ENCODE measurements at places on chromosomes 7 and 10.

- no peak for ATAC-seq
These were observed 49.3 kb downstream of the FBXW4 start for GRCh38 chr10:101645659-101646058.

GRCh38 chr10:61389887-61390286 lies 63.3 kb downstream of the TMEM26 start:
- no peak for ATAC-seq

DNA sequence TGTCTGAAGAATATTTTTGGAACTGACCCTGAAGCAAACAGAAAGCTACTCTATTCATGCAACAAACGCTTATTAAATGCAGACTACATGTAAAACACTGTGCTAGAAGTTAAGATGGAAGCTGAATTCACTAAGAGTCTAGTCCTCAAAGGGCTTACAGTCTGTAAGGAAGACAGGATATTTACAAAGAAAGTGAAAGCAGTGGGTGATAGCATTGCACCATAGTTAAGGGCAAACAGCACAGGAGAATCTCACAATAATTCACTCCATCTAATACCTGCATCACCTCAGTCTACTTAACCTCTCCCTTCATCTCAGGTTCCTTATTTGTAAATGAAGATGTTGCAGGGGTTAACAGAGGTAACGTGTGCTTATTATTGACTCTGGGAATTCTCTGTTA lies 360.0 kb upstream of the AOAH start:
- peak; percentile 26 for ATAC-seq

DNA sequence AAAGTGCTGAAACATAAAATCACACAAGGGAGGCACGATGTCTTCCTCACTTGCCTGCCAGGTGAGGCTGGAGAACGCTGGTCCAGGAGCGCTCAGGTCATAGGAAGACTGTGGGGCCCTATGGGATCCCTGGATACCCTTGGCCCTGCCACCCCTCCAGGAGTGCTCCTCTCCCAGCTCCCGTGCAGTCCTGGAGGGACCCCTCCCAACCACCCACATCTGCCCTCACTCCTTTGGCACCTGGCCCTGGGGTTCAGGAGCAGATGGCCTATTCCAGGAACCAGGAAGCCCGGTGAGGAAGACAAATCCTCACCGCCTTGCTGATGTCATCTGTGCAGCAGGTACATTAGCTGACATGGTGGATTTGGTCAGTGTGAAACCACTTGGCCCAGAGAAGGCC lies 3.7 kb upstream of the CXCL12 start:
- no peak for ATAC-seq

DNA sequence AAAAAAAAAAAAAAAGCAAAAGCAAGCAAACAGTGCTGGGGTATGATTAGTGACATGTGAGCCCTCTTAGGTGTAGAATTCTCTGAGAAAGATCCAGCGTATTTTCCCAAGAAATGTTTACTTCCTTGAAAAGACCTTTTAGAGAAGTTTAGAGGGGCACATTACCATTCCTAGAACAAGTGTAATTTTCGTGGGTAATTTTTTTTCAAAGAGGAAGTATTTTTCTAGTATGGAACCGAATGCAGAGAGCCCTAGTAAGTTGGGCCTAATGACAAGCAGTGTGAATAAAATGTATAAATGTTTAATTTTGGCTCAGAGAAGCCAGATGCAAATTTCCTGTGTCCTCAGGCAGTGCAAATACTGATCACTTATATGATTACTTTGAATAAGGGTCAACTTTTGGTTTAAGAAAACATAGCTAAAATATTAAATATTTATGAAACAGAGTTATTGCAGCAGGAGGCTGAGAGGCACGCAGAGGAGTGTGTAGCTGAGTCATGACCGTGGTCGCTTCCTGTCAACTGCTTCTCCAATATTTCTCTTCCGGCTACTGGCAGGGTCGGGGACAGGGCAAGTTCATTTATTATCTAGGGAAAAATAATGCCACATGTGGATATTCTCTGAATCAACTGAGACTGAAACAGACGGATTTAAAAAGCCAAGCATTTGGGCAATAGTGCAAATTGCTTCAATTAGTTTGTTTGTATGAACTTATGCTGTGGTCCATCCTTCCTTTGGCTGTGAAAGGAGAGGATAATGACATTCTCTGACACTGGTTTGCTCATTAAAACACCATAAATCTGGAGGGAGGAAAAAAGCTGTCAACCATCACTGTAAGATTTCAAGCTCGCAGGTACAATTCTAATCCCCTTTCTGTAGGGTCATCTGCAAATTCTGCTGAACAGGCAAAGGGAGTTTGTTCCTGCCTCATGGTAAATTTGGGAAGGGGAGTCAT lies 495.2 kb downstream of the GLRX3 start:
- ATAC-seq = no peak

DNA sequence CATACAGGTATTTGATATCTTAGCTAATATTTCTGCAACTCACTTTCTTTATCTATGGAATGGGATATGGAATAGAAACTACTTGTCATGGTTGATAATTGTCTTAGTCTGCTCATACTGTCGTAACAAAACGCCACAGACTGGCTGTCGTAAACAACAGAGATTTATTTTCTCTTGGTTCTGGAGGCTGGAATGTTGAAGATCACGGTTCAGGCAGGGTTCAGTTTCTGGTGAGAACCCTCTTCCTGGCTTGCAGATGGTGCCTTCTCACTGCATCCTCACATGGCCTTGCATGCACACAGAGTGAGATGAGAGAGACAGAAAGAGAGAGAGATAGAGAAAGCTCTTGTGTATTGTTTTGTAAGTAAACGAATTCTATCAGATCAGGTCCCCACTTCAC lies 332.7 kb upstream of the MAGI2 start:
- ATAC-seq = no peak

DNA sequence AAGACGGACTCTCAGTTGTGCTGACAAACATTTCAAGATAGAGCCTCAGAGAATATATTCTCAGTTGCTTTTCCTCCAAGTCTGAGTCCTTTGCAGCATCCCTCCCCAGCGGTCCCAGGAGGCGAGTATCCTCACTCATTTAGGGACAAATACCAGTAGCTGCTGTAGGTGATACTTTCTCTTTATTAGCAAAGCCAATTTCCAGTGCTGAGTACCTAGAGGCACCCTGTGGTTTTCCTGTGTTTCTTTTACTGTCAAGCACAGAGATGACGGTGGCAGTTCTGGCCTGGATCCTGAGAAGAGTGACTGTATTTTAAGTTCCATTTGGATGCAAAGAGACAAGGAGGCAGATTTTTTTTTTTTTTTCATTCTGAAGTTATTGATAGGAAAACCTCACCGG lies 1058.4 kb downstream of the SORCS3 start:
- no peak for ATAC-seq

- no peak for ATAC-seq
These were observed 160.7 kb downstream of the LRRTM3 start for GRCh38 chr10:67086327-67087134.

GRCh38 chr7:975702-976473 lies 539 bp upstream of the COX19 start:
- ATAC-seq = peak; percentile 1

GRCh38 chr10:22714479-22715289 lies at the start of gene PIP4K2A:
PIP4K2A (minus strand) TSS chr10:22714578; CDS start chr10:22714326, 252 bp downstream.
- ATAC-seq = peak; percentile 93

GRCh38 chr7:149713061-149713730 lies 60.2 kb downstream of the ZNF467 start:
- no peak for ATAC-seq

GRCh38 chr10:43905512-43906236 lies 257.0 kb upstream of the ZNF32 start:
- ATAC-seq = peak; percentile 47

DNA sequence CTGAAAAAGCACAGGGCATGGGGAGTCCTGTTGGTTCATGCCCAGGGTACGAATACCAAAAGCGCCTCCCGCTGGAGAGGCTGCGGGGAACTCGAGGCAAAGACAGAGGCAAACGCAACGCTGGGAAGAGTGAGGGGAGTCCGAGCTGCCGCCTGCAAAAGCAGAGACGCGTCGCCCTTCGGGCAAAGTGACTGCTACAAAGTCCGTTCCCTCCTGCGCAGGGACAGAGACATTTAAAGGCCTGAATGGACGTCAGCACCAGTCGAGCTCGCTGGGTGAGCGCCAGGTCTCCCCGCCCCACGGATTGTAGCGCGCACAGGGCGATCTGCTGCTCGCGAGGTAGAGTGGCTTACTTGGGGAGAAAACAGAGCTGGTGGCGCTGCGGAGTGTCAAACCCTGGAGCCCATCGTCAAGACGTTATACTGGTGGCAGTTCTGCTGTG lies 732.8 kb downstream of the ZWINT start:
- ATAC-seq = no peak

GRCh38 chr7:1953199-1954190 lies 279.2 kb downstream of the MAD1L1 start:
- ATAC-seq = no peak

DNA sequence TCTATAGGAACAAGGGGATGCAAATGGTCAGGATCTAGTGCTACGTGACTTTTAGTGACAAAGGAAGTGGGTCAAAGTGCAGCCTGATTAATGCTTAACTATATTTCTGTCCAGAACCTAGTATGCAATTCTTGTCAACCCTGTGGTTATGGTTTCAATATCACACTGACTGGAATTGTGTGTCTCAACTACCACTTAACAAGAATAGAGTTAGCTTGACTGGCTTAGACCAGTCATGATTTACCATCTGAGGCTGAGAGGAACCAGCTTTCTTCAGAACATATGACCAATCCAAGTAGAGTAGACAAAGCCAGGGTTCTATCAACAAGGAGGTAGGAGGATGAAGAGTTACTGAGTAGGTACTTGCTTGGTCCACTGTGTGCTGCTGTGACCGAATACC lies 54.4 kb downstream of the MYPN start:
- ATAC-seq = no peak

DNA sequence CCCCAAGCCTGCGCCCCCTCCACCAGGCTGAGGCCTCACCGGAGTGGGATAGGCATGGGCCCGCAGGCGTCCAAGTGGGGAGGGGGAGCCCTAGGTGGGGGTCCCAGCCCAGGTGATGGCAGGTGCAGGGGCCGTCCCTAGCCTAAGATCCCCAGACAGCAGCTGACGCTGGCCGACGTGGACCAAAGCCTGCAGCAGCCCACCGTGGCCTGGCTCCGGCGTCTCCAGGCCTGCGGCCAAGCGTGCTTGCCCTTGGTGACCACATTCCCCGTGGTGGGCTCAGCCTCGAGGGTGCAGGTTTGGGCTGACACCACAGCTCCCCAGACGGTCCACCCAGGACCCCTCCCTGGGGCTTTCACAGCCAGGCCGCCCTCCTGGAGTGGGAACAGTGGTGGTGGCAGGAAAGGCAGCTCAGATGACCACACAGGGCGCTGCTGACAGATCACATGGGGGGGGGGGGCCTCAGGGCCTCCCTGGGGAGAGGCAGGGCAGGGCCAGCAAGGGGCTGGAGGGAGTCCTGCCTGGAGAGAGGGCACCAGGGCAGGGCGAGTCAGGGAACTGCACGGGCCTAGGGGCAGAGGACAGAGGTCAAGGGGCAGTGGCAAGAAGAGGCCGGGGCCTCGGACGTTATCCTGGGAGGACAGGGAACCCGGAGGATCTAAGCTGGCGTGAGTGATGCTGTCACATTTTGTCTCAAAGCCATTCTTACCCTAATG lies 767 bp upstream of the ADAM8 start:
- ATAC-seq = no peak
